ENCODE measurements at places on chromosomes 3 and 15.

DNA sequence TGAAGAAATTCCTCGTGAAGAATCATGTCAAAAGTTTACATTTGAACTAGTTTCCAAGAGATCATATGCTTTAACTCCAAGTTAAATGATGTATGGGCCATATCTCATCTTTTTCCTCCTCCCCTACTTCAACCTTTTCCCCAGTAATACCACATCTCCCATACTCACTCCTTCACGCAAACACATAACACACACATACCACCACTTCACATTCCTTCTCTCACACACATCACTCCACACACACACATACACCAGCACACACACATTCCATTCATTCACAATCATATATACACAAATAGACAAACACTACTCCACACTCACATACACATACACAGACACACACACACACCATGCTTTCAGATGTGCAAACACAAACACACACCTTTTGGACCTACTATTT lies 769.0 kb upstream of the NR2F2 start:
- peak; percentile 11 for DNase-seq

DNA sequence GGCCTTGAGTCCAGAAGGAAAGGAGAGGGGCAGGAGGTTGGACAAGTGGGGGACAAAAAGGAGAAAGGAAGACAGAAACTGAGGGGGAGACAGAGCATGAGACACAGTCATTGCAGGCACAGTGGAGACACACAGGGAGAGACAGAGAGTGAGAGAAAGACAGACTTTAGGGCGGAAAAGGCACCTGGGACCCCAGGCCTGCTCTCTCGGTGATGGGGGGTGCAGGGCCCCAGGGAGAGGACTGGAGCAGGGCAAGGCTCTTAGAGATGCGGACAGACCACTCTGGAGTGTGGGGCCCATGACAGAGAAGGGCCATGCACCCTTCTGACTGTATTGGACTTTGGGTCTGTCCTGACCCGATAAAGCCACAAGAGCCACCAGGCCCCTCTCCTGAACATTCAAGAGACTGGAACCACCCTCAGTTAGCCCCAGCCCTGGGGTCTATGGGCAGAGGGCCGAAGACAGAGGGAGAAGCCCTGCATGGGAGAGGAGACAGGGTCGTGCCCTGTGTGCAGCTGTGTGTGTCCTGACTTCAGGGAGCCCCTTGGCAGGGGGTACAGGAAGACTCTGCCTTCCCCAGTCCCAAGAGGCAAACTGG lies 12.5 kb downstream of the PLCD1 start:
- DNase-seq, result no peak

GRCh38 chr15:35705884-35706585 lies 160.1 kb upstream of the DPH6 start:
- no peak for DNase-seq

GRCh38 chr3:159432682-159433340 lies 555.8 kb upstream of the IL12A start:
- peak; percentile 51 for DNase-seq

Data from astrocyte of the spinal cord (primary cell).